ENCODE measurements at places on chromosomes 12 and 14.

DNA sequence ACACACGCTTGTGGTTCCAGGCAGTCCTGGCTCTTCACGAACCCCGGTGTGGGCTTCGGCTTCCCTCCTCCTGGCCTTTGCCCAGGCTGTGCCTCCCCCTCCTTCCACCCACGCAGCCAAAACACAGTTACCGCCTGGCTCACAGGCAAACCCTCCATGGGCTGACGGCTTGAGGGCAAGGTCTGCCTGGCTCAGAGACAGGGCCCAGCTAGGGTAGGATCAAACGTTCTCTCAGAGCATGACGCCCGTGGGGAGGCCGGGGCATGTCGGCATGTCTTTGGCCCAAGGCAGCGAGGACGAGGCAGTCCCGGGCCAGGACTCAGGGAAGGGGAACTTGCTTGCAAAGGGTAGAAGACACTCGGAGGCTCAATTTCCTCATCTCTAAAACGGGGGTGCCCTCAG is 2.1 kb downstream of the SLC25A47 start:
- no peak for DNase-seq

GRCh38 chr14:69595336-69595735 is 16.1 kb upstream of the SUSD6 start:
- DNase-seq = no peak

GRCh38 chr14:68888025-68888850 is 90.9 kb downstream of the ACTN1 start:
- DNase-seq = no peak

DNA sequence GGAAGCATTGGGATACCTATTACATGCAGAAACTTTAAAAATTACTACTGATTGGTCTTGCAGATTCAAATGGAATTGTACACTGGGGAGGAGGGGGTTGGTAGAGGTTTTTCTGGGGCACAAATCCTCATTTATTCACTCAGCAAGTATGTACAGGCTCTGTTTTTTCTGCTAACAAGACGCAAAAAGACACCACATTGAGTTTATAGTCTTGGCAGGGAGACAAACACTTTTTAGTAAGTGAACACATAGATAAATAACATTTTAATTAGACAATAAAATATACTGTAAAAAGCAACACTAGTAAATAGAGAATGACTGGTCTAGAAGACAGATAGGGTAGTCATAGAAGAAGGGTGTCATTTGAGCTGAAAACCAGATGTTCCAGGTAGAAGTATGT is 23.8 kb downstream of the GLIPR1L2 start:
- DNase-seq = peak; percentile 13

DNA sequence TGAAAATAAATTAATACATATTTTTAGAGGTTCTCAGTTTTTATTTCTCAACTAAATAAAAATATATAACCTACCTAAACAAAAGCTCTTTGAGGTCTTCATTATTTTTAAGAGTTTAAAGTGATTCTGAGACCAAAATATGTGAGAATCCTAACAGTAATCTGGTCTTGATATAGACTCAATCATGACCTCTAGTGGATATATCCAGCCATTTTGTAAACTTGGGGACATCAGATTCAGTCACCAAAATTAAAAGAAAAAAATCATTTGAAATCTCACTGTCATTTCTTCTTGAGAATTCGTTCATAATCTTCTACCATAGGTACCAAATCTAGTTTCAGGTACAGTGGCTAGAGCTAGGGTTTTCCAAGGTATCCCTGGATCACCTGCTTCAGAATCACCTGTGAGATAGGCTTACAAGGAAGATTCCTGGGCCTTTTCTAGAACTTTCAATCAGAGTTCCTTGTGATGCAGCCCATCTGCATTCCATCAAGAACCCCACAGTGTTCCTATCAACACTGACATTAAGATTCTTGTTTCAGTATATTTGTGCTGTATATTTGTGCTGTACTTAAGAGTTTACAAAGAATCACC is 214.9 kb downstream of the ADAMTS20 start:
- DNase-seq = no peak

DNA sequence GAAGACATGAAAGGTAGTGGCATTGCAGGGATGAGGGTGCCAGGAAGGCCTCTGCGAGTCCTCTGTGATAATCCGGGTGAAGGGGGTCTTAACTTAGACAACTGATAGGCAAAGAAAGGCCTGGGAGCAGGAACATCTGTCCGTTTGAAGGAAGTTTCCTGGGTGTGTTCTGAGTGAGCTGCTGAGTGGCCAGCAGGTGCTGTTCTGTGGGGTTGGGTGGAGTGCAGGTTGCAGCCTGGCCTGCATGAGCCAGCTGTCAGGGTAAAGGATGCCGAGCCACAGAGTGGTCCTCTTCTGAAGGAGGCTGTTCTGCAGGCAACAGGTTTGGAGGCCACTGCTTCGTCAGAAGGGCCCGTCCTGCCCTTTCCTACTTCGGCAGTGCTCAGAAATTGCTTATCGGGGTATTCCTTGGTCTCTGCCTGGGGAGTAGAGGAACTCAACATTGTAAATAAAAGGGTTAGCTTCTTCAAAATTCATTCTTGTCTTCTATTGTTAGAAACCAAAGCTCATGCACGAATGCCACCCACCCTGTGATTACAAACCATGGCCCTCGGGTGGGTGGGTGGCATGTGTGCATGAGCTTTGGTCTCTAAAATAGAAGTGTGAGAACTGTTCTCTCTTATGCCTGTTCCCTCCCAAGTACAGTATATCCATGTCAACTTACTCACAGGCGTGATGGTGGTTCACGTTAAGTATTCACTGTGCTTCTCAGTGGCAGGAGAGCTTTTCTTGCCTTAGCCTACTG is 118.9 kb downstream of the CHST11 start:
- no peak for DNase-seq

DNA sequence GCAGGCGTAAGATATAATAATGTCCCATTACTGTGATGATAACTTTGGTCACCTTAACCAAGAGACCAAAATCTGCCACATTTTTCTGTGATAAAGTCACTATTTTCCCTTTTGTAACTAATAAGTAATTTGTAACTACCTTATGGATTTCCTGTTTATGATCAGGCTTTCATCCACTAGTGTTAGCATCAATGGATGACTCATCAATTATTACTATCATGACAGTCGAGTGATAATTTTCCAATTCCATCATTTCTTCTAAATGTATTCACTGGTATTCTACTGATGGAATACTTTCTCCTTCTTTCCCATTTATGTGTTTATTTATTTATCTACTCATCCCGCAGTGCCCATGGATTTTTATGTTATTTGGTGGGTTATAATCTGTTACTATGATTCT is 148.4 kb downstream of the UNC79 start:
- no peak for DNase-seq

DNA sequence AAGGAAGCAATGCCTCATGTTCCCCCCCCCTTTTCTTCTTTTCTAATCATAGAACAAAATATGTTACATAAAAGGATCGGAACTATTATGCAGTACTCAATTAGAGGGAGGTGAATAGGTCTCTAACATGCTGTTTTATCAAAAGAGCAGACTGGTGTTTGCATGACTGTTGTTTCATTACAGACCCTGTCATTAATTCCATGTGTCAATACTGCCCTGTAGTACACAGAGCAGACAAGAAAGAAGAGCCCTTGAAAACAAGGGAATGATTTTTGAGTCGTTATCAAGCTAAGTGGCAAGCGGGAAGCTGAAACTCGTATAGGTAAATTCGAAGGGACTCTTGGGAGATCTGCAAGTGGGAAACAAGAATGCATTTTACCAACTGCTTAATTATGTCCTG is 76.9 kb upstream of the TMEM263 start:
- no peak for DNase-seq

- DNase-seq = no peak
These were observed 5.0 kb upstream of the NEDD1 start for GRCh38 chr12:96902076-96902475.

DNA sequence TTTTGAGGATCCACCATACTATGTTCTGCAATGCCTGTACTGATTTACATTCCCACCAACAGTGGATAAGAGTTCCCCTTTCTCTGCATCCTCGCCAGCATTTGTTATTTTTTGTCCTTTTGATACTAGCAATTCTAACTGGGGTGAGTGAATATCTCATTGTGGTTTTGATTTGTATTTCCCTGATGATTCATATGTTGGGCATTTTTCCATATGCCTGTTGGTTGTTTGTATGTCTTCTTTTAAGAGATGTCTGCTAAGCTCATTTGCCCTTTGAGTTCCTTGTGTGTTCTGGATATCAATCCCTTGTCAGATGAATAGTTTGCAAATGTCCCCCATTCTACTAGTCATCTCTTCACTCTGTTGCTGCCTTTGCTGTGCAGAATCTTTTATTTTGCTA is 49.0 kb upstream of the MSRB3 start:
- peak; percentile 33 for DNase-seq

GRCh38 chr14:75267141-75267721 is 11.4 kb upstream of the FOS start:
- peak; percentile 72 for DNase-seq

DNA sequence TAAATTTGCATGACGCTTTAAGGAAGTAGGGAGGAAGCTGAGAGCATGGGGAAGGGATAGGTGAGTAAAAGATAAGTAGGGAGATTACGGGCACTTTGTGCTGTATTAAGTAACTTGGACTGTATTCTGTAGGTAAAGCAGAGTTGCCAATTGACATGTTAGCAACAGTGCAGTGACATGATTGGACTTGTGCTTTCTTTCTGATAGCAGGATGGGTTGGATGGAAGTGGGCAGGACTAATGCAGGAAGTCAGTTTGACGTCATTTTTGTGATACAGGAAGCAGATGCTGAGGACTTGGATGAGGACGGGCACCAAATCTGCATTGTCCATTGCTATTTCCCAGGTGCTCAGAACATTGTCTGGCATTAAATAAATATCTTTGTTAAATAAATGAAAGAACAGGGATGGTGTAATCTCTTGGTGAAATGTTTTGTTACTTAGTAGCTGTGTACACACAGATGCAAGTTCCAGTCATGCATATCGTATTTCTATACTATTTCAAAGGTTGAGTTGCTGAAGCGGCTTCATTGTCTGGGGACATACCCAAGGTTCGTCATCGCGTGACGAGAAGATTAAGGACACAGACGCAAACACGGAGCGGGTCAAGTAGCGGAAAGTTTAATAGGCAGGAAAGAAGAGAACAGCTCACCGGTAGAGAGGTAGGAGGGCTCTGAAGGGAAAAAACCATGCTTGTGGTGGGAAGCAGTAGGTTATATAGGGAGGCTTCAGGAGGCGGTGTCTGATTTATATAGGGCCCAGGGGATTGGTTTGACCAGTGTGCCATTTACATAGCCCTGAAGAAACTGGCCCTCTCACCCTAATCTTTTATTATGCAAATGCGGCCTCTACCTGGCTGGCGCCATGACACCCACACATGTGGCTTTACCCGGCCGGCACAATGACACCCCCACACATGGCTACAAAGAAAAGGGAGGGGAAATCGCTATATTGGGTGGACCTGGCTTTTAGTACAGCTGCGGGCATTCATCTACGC is 30.7 kb downstream of the GUCY2C start:
- no peak for DNase-seq

- no peak for DNase-seq
These were observed 911.7 kb upstream of the TMEM132C start for GRCh38 chr12:127355061-127355841.

DNA sequence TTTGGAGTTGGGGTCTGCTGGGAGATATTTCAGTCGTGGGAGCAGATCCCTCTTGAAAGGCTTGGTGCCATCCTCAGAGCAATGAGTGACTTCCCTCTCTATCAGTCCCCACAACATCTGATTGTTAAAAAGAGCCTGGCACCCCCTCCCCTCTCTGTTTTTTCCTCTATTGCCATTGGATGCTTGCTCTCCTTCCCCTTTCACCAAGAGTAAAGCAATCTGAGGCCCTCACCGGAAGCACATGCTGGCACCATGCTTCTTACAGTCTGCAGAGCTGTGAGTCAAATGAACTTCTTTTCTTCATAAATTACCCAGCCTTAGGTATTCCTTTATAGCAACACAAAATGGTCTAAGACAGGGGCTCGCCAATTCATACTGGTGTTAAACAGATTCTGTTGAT is 99.1 kb upstream of the CCND2 start:
- DNase-seq = no peak

GRCh38 chr12:124434354-124434753 is 133.1 kb downstream of the NCOR2 start:
- DNase-seq = no peak

GRCh38 chr12:47824198-47824597 is 4.5 kb upstream of the HDAC7 start:
- DNase-seq = no peak

GRCh38 chr12:80935111-80935510 is 2.6 kb downstream of the LIN7A start:
- no peak for DNase-seq

- DNase-seq = no peak
These were observed 15.8 kb downstream of the NOC4L start for GRCh38 chr12:132160016-132160415.

DNA sequence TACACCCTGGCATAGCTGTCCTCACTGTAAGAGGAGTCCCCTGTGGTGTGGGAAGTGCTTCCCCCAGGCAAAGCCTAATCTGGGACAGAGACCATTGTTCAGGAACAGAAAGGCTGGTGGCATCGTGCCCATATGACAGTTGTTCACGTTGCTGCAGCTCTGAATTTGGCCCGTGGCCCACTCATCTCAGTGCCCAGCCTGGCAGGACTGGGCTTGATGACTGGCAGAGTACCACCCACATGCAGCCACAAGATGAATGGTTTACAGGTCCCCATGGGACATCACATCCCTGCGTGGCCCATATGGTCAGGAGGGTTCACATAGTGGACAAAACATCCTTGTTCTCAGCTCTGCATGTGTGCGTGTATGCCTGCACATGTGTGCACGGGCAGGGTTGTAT is 17.5 kb downstream of the IQSEC3 start:
- DNase-seq = no peak

DNA sequence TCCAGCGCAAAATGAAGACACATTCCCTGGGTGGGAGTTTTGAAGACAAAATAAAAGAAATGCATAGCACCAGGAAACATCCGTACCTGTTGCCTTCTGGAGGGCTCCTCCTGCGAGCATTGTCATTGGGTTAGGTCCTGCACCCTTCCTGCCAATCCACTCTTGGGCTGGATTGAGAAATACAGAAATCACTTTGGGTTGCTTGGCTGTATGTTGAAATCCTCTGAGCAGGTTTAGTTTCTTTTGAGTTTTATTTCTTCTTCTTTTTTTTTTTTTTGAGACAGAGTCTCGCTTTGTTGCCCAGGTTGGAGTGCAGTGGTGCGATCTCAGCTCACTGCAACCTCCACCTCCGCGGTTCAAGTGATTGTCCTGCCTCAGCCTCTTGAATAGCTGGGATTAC is 67.6 kb downstream of the ARF6 start:
- DNase-seq = no peak

DNA sequence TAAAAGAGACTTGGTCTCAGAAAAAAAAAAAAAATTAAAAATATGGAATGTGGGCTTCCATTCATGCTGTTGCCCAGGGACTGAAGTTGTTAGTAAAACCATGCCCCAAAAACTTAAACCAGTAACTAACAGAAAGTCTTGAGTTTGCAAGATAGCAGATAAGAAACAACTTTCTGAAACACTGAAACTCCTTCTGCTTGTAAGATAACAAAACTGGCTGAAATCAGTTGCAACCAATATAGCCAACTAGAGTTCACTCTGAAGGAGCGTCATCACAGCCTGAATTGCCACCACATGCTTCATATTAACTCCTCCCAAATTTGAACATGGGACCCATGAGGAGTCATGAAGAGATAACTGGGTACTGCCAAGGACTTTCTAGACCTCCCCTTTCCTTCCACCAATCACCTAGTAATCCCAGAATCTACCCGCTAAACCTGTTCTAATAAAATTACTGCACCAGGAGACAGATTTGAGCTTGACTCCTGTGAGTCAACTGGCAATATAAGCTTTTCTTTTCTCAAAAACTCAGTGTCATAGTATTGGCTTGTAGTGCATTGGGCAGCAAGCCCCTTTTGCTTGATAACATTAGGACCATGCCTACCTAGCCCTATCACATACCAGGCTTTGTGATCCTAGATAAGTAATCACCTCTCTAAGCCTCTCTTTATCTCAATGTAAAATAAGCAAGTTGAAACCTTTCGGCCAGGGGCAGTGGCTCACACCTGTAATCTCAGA is 53.6 kb downstream of the R3HDM2 start:
- no peak for DNase-seq
